ENCODE measurements at places on chromosomes 4 and X. TPM values are rescaled to one million over a fixed set of nuclear protein-coding genes. Genes with fewer than 3 reads are reported as not detected.

The GAGE12H gene
- total RNA-seq, result not detected

The USP26 gene
- not detected for total RNA-seq

The CLDN34 gene
- not detected for total RNA-seq

DNA sequence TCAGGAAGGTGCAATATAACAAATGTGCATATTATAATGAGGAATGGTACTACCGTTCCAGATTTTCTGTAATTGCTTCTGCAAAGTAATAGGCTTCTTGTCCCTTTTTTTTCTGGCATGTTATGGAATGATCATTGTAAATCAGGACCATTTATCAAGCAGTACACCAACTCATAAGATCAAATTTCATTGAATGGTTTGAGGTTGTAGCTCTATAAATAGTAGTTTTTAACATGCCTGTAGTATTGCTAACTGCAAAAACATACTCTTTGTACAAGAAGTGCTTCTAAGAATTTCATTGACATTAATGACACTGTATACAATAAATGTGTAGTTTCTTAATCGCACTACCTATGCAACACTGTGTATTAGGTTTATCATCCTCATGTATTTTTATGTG, 12.6 kb downstream of the IBSP start:
- H3K4me3 ChIP-seq, result no peak overlapping the region
- H3K27me3 ChIP-seq, result peaks cover 8% of the 10 kb centered on the region
- no peaks in the 10 kb centered on the region for H3K36me3 ChIP-seq
- H3K4me1 ChIP-seq, result no peaks in the 10 kb centered on the region
- H3K27ac ChIP-seq, result no peak overlapping the region

- no peaks in the 10 kb centered on the region for H3K36me3 ChIP-seq
- H3K4me1 ChIP-seq, result no peaks in the 10 kb centered on the region
- no peak overlapping the region for H3K27ac ChIP-seq
Measured at GRCh38 chrX:31222946-31223345, 151.1 kb upstream of the FTHL17 start.
